Smooth muscle cell of the brain vasculature (primary cell): ENCODE measurements at places on chromosomes 13 and 19.

- no peak for DNase-seq
Measured at GRCh38 chr19:3459965-3460582, 20.3 kb downstream of the SMIM24 start.

- no peak for DNase-seq
Measured at GRCh38 chr19:49512970-49513745, 697 bp downstream of the FCGRT start.

DNA sequence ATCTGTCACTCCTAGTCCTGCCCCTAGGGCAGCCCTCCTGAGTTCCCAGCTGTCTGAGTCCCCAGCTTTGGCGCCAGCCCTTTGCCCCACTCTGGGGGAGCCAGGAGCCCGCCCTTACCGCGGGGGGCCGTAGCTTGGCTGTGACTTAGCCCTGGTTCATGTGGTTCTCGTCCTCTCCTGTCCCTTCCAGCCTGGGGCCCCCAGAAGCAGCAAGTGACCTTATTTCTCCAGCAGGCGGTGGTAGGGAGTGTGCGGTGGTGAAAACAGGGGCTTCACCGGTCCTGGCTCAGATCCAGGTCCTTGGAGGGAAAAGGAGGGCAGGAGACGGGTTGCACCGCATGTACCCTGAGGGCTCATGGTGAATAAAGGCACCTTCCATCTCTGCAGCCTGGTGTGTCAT is 7.9 kb downstream of the GIPC3 start:
- no peak for DNase-seq

DNA sequence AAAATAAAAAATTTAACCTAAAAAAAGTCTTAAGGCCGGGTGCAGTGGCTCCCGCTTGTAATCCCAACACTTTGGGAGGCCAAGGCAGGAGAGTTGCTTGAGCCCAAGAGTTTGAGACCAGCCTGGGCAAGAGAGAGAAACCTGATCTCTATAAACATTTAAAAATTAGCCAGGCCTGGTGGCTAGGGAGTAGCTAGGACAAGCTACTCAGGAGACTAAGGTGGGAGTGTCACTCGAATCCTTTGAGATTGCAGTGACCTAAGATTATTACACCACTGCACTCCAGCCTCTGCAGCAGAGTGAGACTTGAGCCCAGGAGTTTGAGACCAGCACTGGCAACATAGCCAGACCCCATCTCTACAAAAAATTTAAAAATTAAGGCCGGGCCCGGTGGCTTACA is 1.1 kb downstream of the CCDC97 start:
- no peak for DNase-seq

DNA sequence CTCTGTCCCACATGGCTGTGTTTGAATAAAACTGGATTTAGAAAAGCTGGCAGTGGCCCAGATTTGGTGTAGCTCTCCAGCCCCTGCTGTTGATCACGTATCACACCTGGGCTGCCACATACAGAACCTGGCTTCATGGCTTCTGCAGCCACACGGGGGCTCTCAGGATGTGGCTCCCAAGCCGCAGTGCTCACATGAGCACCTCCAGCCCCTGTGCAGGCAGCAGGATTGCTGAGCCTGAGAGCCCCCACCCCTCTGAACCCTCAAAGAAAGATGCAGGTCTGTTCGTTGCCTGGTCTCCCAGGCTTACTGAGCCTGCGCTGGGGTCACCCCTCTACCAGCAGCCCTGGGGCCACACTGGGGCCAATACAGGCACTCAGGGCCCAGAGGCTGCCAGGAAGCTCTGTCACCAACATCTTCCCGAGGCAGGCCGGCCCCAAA is 2.7 kb downstream of the PLEKHF1 start:
- DNase-seq = no peak
